H1 (cell line): ENCODE measurements at places on chromosomes 2 and 18. TPM values are rescaled to one million over a fixed set of nuclear protein-coding genes. Genes with fewer than 3 reads are reported as not detected.

- no peak overlapping the region for H3K4me3 ChIP-seq
- no peaks in the 10 kb centered on the region for H3K36me3 ChIP-seq
- no peaks in the 10 kb centered on the region for H3K4me1 ChIP-seq
Observed at GRCh38 chr2:15842758-15843666, 97.3 kb upstream of the MYCN start.

DNA sequence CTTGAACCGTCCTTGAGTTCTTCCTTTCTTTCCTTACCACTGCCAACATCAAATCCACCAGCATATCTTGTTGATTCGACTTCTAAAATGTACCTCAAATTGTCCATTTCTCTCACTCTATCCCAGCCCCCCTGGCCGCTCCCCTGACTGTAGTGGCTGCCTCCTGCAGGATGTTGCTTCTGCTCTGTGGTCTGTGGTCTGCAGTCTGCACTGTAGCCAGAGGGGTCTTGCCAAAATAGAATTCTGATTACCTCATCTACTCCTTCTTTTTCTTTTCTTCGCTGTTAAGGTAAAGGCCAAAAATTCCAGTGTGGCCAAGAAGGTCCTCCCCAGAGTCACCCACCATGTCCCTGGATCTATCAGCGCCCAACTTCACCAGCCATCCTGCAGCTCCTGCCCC, 79.5 kb upstream of the ALPP start:
- H3K4me3 ChIP-seq = no peak overlapping the region
- no peak for DNase-seq
- no peak overlapping the region for H3K27ac ChIP-seq
- H3K4me1 ChIP-seq = no peaks in the 10 kb centered on the region
- H3K36me3 ChIP-seq = no peaks in the 10 kb centered on the region

DNA sequence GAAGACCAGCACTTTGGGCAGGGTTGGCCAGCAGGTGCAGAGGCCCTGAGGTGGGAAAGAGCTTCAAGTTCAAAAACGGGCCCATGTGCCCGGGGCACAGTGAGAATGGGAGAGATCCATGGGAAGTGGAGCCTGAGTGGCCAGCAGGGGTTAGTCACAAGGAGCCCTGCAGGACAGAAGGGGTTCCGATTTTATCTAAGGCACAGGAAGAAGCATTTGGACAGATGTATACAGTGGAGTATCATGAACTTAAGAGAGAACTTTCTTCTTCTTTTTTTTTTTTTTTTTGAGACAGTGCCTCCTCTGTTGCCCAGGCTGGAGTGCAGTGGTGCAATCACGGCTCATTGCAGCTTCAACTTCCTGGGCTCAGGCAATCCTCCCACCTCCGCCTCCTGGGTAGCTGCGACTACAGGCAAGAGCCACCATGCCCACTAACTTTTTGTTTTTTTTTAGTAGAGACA, 24.0 kb downstream of the WIPF1 start:
- no peak for DNase-seq
- H3K27ac ChIP-seq = no peak overlapping the region
- no peaks in the 10 kb centered on the region for H3K36me3 ChIP-seq
- H3K27me3 ChIP-seq = no peaks in the 10 kb centered on the region
- no peak overlapping the region for H3K4me3 ChIP-seq

DNA sequence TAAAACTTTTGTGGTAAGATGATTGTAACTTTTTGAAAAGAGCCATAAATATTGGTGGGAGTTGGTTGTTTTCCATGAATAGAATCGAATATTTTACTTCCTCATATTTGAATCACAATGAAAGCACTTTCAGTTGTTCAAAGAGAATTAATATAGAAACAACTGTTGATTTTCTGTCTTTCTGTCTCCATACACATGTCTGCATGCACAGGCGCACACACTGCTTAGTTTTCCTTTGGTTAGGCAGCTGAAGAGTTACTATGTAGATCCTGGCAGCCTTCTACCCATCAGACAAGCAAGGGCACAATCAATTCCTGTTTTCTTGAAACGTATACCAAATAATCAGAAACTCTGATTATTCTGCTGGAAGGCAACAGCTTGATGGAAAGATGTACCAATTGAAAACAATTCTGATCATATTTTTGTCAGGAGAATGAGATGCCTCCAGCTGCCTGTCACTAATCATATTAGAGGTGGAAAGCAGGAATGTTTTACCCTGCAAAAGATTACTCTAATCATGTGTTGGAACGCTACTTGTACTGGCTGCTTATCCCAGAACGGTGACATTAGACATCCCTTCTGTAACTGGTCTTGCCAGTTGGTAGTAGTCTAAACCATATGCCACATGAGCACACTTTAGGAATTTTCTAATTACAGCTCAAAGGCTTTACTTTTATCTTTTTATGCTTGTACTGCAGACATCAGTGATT, 24.0 kb downstream of the SPATS2L start:
- H3K4me1 ChIP-seq = peaks cover 10% of the 10 kb centered on the region
- no peak overlapping the region for H3K4me3 ChIP-seq
- no peak for DNase-seq
- H3K27ac ChIP-seq = no peak overlapping the region
- peaks cover 24% of the 10 kb centered on the region for H3K36me3 ChIP-seq

GRCh38 chr2:97982621-97983020, 13.1 kb downstream of the TMEM131 start:
- no peaks in the 10 kb centered on the region for H3K4me1 ChIP-seq
- no peak overlapping the region for H3K27ac ChIP-seq
- no peaks in the 10 kb centered on the region for H3K27me3 ChIP-seq
- no peaks in the 10 kb centered on the region; the same call in 1 of the 2 replicates for H3K36me3 ChIP-seq
- no peak overlapping the region for H3K4me3 ChIP-seq
- DNase-seq = no peak

DNA sequence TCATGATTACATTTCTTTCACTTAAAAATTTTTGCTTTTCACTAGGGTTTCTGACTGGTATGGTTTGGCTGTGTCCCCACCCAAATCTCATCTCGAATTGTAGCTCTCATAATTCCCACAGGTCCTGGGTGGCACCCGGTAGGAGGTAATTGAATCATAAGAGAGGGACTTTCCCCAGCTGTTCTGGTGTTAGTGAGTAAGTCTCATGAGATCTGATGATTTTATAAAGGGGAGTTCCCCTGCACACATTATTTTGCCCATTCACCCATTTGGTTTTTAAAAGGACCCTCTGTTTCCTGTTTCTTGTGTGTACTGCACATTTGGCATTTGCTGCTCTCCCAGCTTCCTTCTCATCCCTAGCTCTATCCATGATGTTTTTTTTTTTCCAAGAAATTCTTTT, 27.8 kb upstream of the NETO1 start:
- no peak overlapping the region for H3K4me3 ChIP-seq
- H3K27ac ChIP-seq = no peak overlapping the region
- H3K27me3 ChIP-seq = no peaks in the 10 kb centered on the region

DNA sequence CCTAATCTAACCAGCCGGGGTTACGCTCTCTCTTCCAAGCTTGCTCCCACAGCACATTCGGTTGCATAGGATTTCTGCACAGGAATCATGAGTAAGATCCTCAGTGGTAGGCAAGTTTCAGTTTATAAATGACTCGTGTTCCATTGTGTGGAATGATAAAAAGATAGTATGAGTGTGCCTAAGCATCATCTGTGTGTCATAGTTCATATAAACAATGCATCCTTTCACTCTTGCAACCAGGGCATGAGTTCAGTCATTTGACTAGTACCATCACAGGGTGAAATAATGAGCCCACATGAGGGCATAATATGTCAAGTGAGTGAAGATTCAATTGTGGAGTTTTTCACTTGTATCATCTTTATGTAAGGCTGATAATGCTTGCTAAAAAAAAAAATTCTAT, 417.1 kb upstream of the CDH2 start:
- no peak overlapping the region for H3K27ac ChIP-seq
- H3K4me3 ChIP-seq = no peak overlapping the region
- no peaks in the 10 kb centered on the region for H3K36me3 ChIP-seq

- no peaks in the 10 kb centered on the region for H3K4me1 ChIP-seq
- no peaks in the 10 kb centered on the region for H3K27me3 ChIP-seq
- H3K4me3 ChIP-seq = no peak overlapping the region
- no peak for DNase-seq
- H3K27ac ChIP-seq = no peak overlapping the region
Observed at GRCh38 chr18:22110461-22110924, 58.9 kb upstream of the GATA6 start.

WDR12 gene
- total RNA-seq = 150 and 183 TPM in 2 replicates

CNNM3 gene
- total RNA-seq = 29.2 and 29.9 TPM in 2 replicates

IL36B gene
- total RNA-seq = not detected in 2 replicates

DCDC2C gene
- not detected in 2 replicates for total RNA-seq
